ENCODE measurements at places on chromosomes 11 and 22. TPM values are rescaled to one million over a fixed set of nuclear protein-coding genes. Genes with fewer than 3 reads are reported as not detected.

PDGFD gene
- total RNA-seq: 11.3 TPM

- no peak for DNase-seq
Measured at GRCh38 chr11:120597250-120598215, 86.0 kb downstream of the GRIK4 start.

CEND1 gene
- total RNA-seq: not detected

GRCh38 chr11:12229450-12230229 lies 119.2 kb downstream of the MICAL2 start:
- DNase-seq: no peak

DNA sequence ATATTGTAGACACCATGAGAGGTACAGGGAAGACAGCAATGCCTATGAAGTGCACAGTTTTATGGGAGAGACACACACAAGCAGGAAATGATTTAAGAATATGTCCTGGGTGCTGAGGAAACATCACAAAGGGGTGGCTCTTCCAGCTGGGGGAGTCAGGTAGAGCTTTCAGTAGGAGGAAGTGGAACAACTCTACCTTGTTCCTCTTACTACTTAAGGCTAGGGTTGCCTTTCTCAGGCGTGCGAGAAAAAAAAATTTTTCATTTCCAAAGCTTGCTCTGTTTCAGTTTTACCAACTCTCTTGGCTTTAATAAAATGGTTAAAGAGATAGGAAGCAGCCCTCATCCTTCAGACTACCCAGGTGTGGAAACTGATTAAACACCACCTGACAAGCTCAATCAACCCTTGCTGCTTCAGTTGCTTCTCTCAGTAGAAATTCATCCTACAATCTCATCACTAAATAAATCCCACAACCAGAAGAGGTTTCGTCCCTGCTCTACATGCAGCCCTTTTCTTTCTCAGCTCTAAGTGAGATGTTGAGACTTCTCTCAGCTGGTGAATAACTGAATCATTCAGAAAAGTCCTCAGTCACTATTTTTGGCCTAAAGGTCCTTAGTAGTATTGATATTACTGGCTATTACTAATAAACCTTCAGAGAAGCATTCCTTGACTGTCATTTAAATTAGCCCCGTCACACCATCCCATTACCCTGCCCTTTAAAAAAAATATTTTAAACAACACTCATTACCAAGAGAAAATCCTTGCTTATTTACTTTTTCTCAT lies 5.9 kb downstream of the ABTB2 start:
- no peak for DNase-seq

DNA sequence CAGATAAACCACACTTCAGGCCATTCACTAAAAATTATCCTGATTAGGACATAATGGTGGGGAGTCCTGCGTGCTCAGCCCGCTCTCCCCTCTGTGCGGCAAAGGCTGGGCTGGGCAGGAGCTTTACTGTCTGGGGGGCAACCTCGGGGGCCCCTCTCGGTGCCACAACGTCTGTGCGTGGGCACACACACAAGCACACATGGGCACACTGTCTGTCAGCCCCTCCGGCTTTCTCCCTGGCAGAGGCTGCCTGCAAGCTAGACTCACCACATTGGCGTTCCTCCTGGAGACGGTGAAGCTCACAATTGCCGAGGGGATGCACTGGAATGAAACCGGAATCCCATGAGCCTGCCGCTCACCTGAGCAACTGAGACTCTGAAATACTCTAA lies 5.2 kb downstream of the MLC1 start:
- DNase-seq: no peak

DNA sequence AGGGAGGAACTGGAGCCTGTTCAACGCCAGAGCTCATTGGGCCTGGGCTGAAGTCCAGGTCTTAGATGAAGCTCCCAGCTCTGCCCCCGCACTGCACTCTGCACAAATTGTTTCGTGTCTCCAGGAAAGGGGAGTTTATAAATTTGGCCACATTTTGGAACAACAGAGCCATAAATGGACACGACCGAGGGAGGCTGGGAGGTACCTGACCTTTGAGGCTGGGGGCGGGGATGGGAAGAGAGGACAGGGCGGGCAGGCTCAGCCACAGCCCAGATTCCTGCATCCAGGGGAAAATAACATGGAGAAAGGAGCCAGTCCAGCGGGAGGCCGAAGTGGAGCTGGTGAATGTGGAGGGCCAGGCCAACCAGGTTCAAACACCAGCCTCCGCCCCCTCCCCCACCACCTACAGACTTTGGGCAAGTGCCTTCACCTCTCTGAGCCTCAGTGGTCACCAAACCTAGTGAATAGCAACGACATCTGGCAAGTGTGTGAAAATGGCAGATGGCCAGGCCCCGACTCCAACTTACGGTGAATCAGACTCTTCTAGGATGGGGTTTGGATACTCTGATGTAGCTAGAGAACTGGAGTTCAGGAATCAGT lies 36.8 kb upstream of the SMTN start:
- DNase-seq: peak; percentile 48

GRCh38 chr22:37485395-37486223 lies 575 bp downstream of the MFNG start:
- no peak for DNase-seq

- no peak for DNase-seq
Measured at GRCh38 chr22:33682927-33683326, 237.3 kb downstream of the LARGE1 start.
